Hematopoietic multipotent progenitor cell treated with erythropoietin and hydrocortisone succinate and interleukin-3 and kit ligand, for 6 days (in vitro differentiated cells): ENCODE measurements at places on chromosomes 1 and 21.
A peak's percentile ranks its signal among the peaks of the same experiment; 100 is the strongest.

DNA sequence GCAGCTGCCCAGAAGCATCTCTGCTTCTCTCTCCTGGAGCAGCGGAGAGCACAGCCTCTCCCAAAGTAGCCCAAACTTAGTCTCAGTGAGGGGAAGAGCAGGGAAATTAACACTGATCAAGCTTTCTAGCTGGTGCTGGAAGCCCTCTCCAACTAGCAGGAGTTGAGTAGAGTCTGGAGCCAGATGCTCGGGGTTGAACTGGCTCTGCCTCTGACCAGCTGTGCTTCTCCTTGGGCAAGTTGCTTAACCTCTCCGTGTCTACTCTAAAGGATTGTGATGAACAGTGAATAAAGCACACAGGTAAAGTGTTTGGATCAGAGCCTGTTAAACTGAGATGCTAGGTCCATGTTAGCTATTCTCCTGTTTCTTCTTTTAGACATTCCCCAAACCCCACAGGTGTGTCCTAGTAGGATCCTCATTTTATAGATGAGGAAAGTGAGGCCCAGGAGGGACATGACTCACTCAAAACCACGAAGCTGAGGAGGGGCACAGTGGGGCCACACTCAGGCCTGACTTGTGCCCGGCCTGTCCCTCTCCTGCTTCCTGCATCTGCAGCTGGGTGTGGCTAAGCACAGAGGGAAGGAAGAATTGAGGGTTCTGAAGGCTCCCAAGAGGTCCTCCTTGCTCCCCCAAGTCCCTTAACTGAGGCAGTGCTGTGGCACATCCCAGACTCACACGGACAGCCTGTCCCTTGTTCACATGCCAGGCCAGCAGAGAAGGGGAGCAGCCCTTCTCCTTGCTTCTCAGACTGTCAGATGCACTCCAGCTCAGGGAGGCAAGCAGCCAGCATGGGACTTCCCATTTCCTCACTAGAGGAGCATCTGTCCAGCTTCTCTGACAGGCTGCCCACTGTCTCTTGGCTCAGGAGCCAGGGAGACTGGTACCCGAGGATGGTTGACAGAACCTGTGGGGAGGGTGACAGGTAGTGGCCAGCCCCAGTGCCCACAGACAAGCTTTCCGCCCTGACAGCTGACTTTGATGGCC lies 152.0 kb upstream of the IGSF21 start:
- no peak for DNase-seq

DNA sequence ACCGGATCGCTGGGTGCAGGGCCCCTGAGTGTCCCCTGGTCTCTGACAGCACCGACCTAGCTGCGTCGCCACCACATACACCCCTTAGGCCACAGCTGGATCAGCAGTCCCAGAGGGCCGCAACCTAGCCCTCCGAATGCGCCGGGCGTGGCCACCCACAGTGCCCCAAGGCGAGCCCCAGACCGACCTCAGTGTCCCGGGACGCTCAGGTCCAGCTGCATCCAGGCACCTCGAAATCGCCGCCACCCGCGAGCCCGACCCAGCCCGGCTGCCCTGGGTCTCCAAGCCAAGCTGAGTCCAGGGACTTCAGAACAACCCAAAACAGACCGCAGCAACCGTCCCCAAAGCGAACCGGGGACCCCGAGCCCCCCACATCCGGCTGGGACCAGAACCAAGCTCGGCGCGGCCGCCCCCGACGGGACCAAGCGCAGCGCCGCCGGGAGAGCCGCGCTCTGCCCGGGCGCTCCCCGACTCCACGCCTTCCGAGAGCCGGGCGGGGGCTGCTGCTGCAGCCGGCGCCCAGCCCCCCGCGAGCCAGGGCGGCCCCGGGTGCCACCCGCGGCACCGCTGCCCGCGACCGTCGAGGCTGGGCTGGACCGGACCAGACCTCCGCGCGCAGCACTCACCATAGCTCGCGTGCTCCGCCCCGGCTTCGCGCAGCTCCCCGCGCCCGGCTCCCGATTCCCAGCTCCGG lies 54.6 kb upstream of the ECE1 start:
- no peak for DNase-seq

DNA sequence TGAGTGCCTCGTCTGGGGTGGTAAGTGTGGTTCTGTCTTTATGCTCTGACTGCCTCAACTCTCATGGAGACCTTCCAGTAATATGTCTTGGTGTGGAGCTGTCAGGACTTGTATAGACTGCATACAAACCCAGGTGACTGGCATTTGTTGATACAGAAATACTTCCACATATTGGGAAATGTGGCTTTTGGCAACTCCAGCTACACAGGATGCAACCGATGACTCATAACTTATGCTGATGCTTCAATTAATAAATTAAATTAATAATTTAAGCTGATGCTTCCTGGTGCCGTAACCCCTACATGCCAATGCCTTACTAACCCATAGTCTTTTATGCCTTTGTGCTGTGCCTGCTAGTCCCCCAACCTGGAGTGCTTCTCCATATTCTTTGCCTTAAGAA lies 72.3 kb upstream of the ARTN start:
- DNase-seq, result no peak

DNA sequence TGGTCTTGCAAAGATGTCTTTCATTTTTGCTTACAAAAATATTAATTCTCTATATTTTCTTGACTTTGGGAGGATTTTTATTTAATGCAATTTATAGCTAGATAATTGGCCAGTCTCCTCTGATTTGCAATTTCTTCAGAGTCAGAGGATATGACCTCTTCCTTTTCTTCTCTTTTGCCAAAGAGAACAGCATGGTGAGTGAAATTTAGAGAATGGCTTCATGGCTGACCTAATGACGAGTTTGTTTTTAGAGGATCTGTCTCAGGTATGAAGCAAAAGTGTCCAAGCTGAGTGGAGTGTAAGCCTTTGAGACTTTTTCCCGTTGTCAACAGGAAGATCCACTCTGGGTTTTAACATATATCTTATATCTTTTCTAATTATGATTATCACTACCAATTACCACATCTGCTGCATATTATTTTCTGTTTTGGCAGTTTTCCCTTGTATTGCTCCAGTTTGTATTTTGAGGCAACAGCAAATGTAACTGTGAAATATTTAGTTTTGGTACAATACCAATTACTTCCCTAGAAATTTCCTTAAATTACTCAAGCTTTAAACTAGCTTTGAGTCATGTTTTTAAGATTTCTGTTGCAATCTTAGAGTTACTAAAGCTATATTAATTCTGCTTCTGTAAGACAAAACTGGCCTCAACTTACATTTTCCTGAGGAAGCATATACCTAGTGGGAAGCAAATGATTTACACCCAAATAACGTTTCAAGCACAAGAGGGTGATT lies 332.8 kb upstream of the ZRANB2 start:
- DNase-seq, result no peak

GRCh38 chr1:10113501-10113900 lies 80.7 kb downstream of the UBE4B start:
- no peak for DNase-seq

GRCh38 chr1:152347116-152347728 lies 12.6 kb downstream of the FLG2 start:
- DNase-seq, result peak; percentile 82

DNA sequence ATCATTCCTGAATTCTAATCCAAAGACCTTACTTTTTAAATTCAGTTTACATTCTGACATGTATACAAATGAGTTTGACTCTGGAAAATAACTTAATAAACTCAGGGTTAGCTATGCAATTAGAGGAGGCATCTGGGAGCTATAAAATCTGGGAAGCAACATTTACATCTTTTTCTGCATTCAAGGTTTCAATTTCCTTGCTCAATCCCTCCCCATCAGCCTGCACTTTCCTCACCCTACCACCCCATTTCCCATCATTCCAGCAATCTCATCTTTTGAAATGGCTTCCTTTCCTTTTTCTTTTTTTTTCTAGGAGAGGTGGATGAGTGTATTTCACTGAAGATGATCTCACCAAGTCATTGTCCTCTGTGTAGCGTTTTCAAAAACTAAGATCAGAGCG lies 65.3 kb upstream of the BEND5 start:
- DNase-seq, result no peak

GRCh38 chr1:150780510-150780909 lies 14.9 kb upstream of the CTSS start:
- DNase-seq, result no peak

DNA sequence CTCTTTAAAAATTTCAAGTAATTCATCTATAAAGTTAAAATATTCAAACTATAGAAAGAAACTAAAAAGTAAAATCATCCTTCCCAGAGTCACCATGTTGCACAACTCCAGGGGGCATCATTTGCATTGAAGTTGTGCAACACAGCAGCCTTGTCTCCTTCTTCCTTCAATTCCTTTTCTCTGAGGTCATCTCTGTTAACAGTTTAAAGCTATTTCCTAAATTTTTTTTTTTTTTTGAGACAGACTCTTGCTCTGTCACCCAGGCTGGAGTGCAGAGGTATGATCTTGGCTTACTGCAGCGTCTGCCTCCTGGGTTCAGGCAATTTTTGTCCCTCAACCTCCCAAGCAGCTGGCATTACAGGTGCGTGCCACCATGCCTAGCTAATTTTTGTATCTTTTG lies 7.1 kb downstream of the RHBG start:
- DNase-seq, result no peak

DNA sequence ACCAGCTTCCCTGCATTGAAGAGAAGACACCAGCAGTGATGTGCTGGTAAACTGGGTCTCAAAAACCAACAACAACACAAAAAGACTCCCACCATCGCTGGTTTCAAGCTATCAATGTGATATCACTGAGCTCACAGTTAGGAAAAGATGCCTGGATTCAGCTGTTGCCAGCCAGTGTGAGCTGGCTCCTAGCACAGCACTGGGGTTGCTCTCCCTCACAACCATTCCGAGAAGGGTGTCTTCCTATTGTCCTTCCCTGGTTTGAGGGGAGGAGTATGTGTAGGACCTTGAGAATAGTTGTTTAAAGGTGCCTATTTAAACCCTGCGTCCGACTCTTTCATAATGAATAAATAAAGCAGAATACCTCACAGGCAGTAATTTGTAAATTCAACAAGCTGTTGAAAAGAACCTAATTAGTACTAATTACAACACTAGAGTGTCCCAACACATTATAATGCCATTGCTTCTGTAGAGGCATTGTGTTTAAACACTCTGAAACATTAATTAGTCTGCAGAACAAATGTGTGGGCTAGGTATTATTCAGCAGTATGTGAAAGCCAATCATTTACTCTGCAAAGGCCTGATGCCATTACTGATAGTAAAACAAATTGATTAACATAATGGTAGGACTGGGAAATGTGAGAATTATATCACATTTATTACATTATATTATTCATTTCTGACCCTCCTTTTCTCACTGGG lies 17.2 kb downstream of the NIBAN1 start:
- no peak for DNase-seq

- DNase-seq, result no peak
These were observed 7.0 kb upstream of the CD58 start for GRCh38 chr1:116577759-116578314.

GRCh38 chr1:219806020-219806419 lies 122.3 kb downstream of the SLC30A10 start:
- DNase-seq, result no peak

- DNase-seq, result no peak
These were observed 3.1 kb downstream of the TACSTD2 start for GRCh38 chr1:58573705-58574591.

GRCh38 chr21:38797470-38797869 lies 8.3 kb upstream of the ETS2 start:
- DNase-seq, result peak; percentile 55

DNA sequence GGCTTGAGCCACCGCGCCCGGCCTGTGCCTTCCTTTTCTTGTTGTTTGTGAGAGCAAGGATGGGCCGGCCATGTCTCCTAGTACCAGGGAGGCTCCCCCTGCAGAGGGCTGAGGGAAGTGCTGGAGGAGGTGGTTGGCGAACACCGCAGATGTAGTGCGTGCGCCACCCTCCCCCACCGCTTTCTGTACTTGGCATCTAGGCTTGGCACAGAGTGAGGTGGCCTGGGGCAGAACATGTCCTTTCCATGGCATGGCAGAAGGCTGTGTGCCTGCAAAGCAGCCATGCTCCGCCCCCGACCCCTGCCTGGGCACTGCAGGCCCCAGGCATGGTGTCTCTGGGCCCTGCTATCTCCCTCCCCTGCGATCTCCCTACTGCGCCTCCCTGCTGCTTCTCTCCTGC lies 30.7 kb downstream of the ALPL start:
- peak; percentile 67 for DNase-seq

DNA sequence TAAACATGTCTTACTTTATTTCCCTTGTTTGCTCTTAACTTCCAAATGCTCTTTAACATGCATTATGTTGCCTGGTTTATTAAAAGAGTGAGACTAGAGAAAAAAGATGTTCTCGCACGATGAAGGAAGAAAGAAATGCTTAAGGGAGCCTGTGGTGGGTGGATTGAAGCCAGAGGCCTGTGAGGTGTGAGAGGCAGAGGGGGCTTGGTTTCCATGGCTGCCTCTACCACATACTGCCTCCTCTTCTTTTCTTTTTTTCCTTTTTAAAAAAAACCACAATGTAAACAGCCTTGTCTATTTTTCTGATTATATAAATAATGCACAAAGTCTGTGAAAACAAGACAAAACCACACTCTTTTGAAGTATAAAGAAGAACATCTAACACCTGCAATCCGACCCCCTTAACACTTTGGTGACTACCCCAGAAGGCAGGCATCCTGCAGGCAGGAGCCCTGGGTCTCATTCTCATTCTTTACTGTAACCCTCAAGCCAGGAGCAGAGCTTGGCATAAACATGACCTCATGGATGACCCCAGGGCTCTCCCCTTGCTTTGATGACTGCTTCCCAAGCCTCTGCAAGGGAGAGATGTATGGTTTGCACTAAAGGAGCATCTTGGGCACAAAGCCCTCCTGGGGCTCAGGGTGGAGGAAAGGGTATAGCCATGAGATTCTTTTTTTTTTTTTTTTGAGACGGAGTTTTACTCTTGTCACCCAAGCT lies 10.1 kb upstream of the PARP1 start:
- DNase-seq, result no peak

- no peak for DNase-seq
These were observed 9.0 kb upstream of the JUN start for GRCh38 chr1:58792846-58793245.

DNA sequence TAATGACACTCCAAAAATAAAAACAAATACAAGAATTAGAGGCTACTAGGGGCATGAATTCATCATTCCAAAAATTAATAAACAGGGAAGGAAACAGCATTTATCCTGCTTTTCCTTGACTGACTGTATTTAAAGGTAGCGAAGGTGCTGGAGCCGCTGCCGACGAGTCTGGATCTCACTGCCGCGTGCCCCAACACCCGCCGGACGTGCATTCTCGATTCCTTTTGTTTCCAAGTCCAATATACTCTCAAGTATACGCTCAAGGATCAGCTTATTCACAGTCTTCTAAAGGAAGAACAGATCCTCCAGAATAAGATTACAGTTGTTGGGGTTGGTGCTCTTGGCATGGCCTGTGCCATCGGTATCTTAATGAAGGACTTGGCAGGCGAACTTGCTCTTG lies 88.2 kb upstream of the GNG4 start:
- DNase-seq, result no peak

DNA sequence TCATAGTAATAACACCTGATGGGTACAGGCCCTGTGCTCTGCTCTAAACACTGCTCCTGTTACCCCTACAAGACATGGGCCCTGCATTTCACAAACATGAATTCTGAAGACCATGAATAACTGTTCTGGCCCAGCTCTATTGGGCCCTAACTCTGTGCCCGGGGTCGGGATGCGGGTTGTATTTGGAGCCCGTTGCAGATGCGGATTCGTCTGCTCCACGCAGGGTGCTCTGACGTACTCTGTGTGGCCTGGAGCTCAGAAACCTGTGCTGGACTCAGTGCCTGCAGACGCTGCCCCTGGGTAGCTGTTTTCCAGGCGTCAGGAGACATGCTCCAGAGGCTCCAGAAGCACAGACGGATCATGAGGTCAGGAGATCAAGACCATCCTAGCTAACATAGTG lies 10.1 kb upstream of the TCP10L start:
- no peak for DNase-seq

- peak; percentile 81 for DNase-seq
These were observed 5.5 kb downstream of the PTPN7 start for GRCh38 chr1:202154766-202155477.

GRCh38 chr1:116908820-116909511 lies 750 bp upstream of the PTGFRN start:
- DNase-seq, result no peak
